SW 1271 (cell line): ENCODE measurements at places on chromosomes 3 and 15.

- DNase-seq = peak; percentile 13
Observed at GRCh38 chr3:141308588-141309218, 59.6 kb upstream of the ZBTB38 start.

GRCh38 chr3:136817448-136817847 is 1.5 kb upstream of the SLC35G2 start:
- no peak for DNase-seq

DNA sequence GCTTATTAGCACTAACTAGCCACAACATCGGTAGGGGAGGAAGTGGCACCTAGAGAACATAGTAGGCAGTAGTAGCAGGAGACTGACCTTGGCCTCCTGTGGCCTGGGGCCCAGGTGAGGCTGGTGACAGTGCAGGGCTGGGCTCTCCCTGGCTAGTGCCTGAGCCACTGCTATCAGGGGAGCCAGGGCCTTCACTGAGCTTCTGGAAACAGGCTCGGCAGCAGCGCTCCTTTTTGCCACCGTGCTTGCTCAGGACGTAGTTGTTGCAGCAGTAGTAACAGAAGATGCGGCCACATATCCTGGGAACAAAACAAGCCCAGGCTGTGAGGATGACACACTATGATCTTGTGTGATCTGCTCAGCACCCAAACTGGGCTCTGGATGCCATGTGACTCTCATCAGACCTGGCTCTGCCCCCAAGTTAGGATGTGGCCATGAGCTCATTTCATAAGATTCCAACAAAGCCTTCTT is 15.1 kb downstream of the CXCR6 start:
- no peak for DNase-seq

GRCh38 chr3:62467966-62468722 is 94.8 kb upstream of the FEZF2 start:
- no peak for DNase-seq

GRCh38 chr15:31212326-31213080 is 111.0 kb upstream of the TRPM1 start:
- no peak for DNase-seq

DNA sequence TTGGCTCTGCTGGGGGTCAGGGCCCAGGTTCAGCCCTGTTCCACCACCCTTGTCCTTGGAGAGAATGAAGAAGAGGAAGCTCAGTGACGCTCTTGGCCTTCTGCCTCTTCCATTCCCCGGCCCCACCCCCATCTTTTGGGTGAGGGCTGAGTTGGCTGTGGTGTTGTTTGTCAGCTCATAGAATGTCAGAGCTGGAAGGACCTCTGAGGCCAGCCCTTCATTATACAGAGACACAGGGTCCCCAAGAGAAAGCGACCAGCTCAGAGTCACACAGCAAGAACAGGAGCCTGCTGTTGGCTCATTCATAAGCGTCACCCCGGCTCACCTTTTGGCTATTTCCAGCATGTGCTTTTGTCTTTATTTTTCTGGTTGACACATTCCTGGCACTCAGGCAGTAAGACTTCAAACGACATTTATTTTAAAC is 68.2 kb downstream of the AAGAB start:
- no peak for DNase-seq

GRCh38 chr3:33664195-33664594 is 53.9 kb downstream of the CLASP2 start:
- no peak for DNase-seq

- no peak for DNase-seq
Observed at GRCh38 chr3:13544293-13544831, 4.6 kb upstream of the FBLN2 start.

DNA sequence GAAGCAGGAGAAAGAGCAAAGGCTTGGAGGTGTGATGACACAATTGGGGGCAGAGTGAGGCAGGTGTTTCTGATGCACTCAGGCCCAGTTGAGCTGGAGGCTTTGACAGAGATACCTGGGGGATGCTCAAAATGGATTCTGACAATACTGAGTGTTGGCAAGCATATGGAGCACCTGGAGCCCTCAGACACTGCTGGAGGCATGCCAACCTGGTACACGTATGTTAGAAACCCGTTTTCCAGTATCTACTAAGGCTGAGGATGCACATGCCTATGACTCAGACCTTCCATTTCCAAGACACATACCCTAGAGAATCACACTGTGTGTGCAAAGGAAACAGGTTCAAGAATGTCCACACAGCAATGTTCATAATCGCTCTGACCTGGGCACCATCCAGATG is 58.7 kb downstream of the WNT7A start:
- DNase-seq = no peak

GRCh38 chr3:15384510-15385237 is 42.7 kb downstream of the METTL6 start:
- DNase-seq = no peak
